ENCODE measurements at places on chromosomes 2 and 18. TPM values are rescaled to one million over a fixed set of nuclear protein-coding genes. Genes with fewer than 3 reads are reported as not detected.

TMEM17 gene
- 4.4 TPM for total RNA-seq

- no peak for DNase-seq
These were observed 1113.1 kb upstream of the NRXN1 start for GRCh38 chr2:52145005-52145404.

KHK gene
- total RNA-seq, result 1.2 TPM

DNA sequence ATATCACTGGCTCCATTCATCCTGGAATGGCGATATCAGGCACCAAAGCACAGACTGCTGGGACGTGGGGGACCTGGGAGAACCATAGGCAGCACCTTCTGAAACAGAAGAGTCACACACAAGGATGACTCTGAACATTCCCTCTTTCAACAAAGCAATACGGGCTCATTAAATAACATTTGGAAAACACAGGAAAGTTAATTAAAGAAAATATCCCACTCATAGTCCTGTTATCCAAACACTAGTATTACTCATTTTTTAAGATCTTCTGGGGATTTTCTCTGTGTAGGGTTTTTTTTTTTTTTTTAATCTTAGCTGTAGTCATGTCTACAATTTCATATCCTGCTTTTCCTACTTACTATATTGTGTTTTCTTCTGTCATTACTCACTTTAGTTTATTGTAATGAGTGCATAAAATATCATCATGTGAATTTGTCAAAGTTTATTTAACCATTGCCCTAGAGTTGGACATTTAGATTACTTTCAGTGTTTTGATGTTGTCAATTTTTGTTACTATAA lies 70.0 kb upstream of the SP3 start:
- DNase-seq, result peak; percentile 26

- DNase-seq, result peak; percentile 64
These were observed 119.9 kb upstream of the NDUFV2 start for GRCh38 chr18:8982416-8983183.

IL1RN gene
- total RNA-seq, result not detected

DNA sequence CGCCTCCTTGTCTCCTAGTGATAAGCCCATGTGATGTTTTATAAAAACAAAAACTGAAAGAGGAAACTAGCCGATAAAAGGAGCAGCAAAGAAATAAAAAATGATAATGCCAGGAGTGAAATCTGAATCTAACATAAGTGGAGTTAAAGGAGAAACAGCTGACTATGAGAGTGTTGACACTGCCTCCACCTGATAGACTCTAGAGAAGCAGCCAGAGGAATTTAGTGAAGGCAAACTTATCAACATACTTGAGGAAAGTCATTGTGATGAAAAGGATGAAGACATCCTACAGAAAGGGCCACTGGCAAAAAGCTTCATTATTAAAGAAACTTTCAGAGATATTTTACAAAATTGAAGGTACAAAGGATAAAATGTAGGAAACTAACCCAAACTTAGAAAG lies 1.9 kb downstream of the M1AP start:
- no peak for DNase-seq

OTOS gene
- total RNA-seq, result not detected

DNA sequence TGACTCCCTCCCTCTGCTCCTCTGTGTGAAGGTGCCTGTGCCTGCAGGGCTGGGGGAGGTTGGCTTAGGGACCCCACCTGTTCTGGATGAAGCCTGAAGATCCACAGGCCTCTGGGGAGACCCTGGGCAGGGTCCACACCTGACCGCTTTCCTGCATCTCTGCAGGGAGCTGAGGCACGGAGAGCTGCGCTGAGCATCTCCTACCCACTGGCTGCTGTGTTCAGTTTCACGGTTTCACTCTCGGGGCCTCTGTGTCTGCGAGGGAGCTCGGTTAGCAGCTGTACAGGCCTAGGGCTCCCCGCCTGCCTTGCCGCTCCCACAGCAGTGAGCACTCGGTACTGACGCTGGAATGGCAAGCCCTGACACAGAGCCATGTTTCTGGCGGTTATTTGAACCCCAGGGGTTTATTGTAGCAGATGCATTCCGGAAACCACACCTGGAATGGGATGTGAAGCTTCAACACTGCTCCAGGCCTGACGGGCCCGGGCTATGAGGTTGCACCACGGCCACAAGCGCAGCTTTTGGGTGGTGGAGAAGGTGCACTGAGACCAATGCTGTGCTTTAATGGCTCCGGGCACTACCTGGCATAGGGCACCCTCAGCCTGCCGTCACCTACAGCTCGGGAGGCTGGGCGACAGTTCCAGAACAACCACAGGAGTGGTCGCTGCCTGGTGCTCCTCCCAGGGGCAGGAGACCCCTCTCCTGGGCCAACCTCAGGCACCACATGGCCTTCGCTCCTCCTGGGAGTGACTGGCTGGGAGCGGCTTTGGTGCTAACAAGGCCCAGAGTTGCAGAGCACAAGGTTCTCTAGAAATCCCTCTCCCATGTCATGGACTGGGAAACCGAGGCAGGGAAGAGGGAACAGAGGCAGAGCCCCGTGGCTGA lies 257.9 kb downstream of the NDUFA10 start:
- no peak for DNase-seq

CDH7 gene
- total RNA-seq, result not detected

DNA sequence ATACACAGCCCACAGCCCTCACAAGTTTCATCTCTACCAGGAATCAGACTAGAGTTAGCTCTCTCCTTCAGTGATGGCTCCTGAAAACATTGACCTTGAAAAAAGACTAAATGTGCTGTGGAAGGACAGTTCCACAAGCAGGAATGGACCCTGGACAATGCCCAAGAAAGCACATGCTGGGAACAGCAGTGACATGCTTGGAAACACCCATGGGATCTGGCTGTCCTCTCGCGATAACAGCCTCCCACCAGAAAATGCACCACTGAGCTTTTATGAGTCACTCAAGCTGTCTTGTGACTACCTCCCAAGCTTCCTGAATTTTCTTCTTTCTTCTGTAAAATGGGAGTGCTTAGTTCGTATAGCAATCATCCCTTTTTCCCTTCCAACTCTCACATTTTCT lies 269.2 kb downstream of the LRATD1 start:
- no peak for DNase-seq

COLEC11 gene
- total RNA-seq, result not detected

GRCh38 chr2:182228741-182229140 lies 198.1 kb downstream of the PDE1A start:
- peak; percentile 76 for DNase-seq

NT5C1B gene
- not detected for total RNA-seq

DNA sequence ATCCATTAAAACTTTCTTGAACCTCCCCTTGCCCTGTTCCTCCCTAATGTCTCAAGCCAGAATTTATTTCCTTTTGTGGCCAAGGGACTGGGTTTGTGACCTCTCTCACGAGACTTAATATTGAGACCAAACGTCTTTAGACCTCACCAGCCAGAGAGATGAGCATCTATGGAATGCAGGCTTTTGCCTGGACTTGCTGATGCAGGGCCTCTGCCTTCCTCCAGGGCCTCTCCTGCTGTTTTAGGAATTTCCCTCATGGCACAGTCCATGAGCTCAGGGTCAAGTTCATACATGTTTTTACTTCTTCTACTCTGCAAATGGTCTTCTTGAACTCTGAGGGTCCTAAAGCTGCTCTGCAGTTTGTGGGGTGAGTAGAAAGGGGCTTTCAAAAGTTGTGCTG lies 22.3 kb downstream of the IL1B start:
- DNase-seq, result peak; percentile 47

GRCh38 chr18:64720781-64721464 lies 572.0 kb upstream of the LINC00305 start:
- DNase-seq, result no peak

GRCh38 chr2:86284987-86285386 lies 52.4 kb downstream of the REEP1 start:
- DNase-seq, result no peak

MEX3C gene
- 40.0 TPM for total RNA-seq

- DNase-seq, result no peak
These were observed 277.0 kb upstream of the HNRNPA3 start for GRCh38 chr2:176935543-176936102.

DNA sequence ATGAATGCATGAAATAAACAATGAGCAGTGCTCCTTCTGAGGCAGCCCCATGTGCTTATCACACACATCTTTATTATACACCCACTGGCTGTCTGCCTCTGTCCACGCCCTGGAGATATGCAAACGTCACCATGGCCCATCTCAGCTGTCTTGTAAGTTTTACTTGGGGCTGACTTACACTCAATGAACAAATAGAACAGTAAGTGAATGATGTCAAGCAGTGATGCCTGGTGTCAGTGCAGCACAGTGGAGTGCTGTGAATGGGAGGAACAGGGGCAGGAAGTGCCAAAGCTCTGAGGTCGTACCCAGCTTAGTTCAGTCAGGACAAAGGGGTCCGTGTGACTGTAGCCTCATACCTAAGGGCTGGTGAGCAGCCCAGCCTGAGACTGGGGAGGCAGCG lies 659.5 kb upstream of the HS6ST1 start:
- DNase-seq, result no peak

GRCh38 chr18:56902653-56903052 lies 244.2 kb upstream of the BOD1L2 start:
- DNase-seq, result no peak

DSG1 gene
- total RNA-seq, result not detected

DNA sequence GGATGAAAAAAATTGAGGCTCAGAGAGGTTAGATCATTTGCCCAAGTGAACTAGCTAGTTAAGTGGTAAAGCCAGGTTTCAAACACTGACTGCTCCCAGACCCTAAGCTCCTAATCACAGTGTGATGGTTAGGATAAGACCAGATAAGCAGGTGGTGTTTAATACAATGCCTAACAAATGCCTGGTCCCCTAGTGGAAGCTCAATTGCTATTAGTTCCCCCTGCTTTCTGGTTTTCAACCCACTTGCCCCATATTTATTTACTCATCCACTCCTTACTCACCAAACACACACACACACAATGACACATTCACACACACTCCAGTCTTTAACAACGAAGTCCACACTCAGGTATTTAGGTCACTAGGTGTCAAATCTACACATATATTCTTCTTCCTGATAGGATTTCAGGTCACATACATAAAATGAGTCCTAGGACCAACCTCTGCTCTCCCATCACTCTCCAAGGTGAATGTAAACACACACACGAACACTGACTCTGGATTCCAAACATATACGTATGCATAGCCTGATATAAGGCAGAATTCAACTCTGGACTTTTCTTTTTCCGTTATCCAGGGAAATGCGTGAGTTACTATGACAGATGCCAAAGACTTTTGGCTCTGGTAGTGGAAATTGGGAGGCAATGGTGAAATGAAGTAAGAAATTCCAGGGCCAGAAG lies 73.6 kb upstream of the TSPYL6 start:
- DNase-seq, result no peak

CD226 gene
- 0.86 TPM for total RNA-seq

SLC8A1 gene
- total RNA-seq, result 64.0 TPM

DNA sequence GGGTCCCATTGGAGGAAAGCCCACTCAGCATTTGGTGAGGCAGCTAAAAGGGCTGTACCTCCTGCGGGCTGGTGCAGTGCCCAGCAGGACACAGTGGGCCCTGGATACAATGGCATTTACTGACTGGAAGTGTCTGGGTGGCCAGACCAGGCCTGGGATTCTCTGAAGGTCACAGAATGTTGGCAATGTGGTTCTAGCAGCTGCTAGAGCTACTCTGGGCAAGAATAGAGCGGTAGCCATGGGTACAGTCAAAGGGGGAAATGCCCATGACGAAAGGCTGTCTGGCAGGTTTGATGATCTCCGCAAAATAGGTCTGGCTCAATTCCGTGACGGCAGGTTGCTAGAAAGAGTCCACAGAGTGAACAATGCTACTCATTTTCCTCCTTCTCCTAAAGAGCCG lies 241.8 kb downstream of the AFF3 start:
- no peak for DNase-seq

KCNIP3 gene
- 3.1 TPM for total RNA-seq

DNA sequence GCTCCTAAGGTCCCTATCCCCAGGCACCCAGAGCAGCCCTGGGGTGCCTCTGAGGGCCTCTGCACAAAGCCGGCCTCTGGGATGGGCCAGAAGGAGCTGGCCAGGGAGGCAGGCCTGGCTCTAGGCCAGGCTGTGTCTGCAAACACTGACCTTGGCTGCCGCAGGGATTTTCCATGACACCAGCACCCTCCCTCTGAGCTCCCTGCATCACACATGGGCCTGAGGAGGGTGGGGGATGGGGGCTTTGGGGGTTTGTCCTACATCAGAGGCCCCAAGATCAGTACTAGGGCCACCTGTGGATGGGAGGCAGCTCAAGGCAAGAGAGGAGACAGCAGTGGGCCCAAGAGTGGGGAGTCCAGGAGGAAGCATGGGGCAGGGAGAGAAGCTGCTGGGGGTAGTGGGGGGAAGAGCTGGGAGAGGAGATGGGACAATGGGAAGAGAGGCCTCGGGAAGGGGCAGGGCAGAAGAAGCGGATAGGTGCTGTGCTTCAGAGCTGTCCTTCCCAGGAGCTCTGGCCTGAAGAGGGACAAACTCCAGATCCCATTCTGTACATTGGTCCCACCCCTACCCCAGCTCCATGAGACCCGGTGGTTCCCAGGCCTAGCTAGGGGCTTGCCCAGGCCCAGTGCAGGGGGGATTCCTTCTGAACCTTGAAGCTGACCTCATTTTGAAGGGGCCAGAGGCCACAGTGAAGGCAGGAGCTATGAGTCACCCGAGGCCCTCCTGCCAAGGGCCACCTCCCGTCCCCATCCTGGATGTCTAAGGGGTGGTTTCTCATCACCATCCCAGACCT lies 28.0 kb downstream of the KCNK3 start:
- DNase-seq, result peak; percentile 54

- DNase-seq, result no peak
These were observed 14.9 kb downstream of the EMX1 start for GRCh38 chr2:72932045-72932740.

CCDC74B gene
- total RNA-seq, result 3.1 TPM

DNA sequence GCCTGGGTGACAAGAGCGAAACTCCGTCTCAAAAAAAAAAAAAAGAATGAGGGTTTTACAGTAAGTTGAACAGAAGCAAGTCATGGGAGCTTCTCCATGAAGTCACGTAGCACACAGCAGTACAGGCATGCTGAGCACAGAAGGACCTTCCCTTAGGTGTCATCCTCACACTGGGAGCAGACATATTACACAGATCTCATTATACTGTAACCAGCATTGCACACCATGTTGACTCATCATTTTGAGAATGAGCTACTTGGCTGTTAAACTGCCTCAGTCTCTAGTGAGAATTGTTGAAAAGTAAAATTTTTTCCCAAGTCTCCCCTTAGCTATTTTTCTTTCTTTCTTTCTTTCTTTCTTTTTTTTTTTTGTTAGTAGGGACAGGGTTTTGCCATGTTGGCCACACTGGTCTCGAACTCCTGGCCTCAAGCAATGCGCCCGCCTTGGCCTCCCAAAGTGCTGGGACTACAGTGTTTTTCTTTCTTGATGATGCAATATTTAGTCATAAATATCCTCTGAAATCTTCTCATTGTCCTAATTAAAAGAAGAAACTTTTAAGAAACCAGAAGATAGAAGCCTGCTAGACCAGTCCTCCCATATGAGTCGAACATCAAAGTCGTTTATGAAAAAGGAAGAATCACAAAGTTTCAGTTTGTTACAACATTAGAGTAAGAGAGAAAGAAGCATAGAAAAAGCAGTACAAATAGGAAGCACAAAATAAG lies 37.9 kb upstream of the PPP1CB start:
- peak; percentile 45 for DNase-seq

ST6GAL2 gene
- 0.06 TPM for total RNA-seq

IL36B gene
- not detected for total RNA-seq

GRCh38 chr2:169185711-169186110 lies 116.3 kb downstream of the DHRS9 start:
- DNase-seq, result no peak
